ENCODE measurements at places on chromosomes 12 and 14. TPM values are rescaled to one million over a fixed set of nuclear protein-coding genes. Genes with fewer than 3 reads are reported as not detected.

CMKLR1 gene
- 0.13 TPM for total RNA-seq

GRCh38 chr14:22341049-22341448 is 248.0 kb downstream of the DAD1 start:
- DNase-seq, result no peak

- no peak for DNase-seq
Measured at GRCh38 chr12:27101290-27101689, 18.9 kb upstream of the C12orf71 start.

DNA sequence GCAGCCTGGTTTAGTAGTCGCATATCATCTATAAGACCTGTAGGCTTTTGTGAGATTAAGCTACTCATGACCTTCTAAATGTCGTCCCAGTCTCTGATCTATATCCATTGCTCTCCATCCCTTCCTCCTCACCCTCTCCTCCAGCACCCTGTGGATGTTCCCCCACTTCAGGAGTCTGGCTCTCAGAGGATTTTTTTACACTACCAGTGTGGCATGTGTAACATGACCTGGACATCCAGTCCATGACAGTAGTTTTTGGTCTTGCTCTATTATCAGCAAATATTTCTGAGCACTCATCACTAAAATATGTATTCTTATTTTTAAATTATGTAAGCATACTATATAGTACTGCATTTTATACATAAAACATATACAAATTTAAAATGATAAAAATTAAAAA is 142.1 kb downstream of the DYRK2 start:
- DNase-seq, result no peak

- DNase-seq, result no peak
Measured at GRCh38 chr14:101535701-101536207, 25.5 kb upstream of the DIO3 start.

DNA sequence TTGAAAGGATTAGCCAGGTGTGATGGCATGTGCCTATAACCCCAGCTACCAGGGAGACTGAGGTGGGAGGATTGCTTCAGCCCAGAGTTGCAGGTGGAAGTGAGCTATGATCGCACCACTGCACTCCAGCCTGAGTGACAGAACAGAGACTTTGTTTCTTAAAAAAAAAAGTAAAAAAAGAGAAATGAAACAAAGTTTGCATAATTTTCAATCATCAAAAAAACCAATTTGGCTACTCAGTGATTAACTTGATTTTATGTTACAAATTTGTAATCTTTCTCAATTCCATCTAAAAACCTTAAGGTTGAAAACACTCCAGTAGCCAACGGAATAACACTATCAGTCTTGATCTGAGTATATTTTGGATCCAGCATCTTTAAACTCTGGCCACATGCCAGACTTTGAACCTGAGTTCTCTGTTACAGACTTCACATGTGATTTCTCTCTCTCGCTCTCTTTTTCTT is 12.6 kb upstream of the DENND5B start:
- no peak for DNase-seq

- DNase-seq, result no peak
Measured at GRCh38 chr12:69343357-69343756, 4.8 kb upstream of the LYZ start.

Data from dermis microvascular lymphatic vessel endothelial cell (primary cell).